ENCODE measurements at places on chromosomes 2 and 18.

- no peak for DNase-seq
- H3K27ac ChIP-seq = no peak overlapping the region
- H3K27me3 ChIP-seq = peaks cover 16% of the 10 kb centered on the region
- no peak overlapping the region for H3K4me3 ChIP-seq
Measured at GRCh38 chr2:111938392-111938791, 40.0 kb downstream of the MERTK start.

DNA sequence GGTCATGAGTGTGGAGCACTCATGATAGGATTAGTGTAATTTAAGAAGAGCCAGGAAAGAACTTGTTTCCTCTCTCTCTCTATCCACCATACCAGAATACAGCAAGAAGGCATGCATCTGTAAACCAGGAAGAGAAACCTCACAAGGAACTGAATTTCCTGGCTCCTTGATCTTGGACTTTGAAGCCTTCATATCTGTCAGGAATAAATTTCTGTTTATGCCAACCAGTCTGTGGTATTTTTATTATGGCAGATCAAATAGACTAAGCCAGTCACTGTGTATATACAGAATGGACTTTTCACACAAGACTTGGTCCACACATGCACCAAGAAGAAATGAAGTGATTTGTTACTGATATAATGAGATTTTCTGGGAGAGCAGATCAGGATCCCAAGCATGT lies 930.1 kb upstream of the TMEFF2 start:
- H3K27me3 ChIP-seq = no peaks in the 10 kb centered on the region
- no peaks in the 10 kb centered on the region for H3K4me1 ChIP-seq
- H3K36me3 ChIP-seq = no peaks in the 10 kb centered on the region
- H3K27ac ChIP-seq = no peak overlapping the region
- no peak for DNase-seq
- H3K4me3 ChIP-seq = no peak overlapping the region

DNA sequence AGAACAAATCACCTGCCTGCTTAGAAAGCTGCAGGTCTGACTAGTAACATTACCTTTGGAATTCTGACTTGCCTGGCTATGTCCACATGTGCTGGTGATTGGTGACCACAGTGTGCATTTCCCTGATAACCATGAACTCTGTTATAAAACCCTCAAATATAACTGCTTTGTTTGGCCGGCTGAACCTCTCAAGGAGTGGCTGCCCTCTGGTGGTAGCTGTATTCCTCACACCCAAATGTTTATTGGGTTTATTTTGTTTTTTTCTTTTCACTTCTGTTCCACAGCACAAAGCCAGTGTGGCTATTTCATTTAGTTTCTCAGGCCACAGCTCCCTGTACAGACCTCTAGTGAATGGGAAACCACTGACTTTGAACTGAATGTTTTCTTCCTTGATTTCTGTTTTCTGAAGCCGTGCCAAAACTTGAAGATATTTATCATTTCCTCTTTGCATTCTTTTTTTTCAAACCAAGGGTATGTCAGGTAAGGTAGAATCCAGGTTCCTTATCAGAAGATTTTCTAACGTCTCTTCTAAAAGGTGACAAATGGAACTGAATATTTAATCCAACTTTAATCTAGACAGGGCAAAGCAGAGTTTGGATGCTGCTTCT lies 549.0 kb upstream of the VRK2 start:
- H3K27ac ChIP-seq = no peak overlapping the region
- DNase-seq = peak; percentile 15
- no peaks in the 10 kb centered on the region for H3K4me1 ChIP-seq
- H3K36me3 ChIP-seq = no peaks in the 10 kb centered on the region

GRCh38 chr2:23777826-23778225 lies 149.1 kb downstream of the ATAD2B start:
- H3K27ac ChIP-seq = no peak overlapping the region
- DNase-seq = no peak
- H3K36me3 ChIP-seq = peaks cover 18% of the 10 kb centered on the region
- no peaks in the 10 kb centered on the region for H3K27me3 ChIP-seq

DNA sequence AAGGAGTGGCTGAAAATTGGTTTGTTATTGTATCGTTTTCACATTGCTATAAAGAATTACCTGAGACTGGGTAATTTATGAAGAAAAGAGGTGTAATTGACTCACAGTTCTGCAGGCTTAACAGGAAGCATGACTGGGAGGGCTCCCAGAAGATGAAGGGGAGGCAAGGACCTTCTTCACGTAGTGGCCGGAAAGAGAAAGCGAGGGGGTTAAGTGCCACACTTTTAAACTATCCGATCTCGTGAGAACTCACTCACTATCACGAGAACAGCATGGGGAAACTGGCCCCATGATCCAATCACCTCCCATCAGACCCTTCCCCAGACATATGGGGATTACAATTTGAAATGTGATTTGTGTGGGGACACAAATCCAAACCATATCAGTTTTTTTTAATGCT lies 81.6 kb downstream of the FBXO15 start:
- H3K27ac ChIP-seq = peak overlapping the region; percentile 43
- H3K27me3 ChIP-seq = peaks cover 6% of the 10 kb centered on the region
- H3K36me3 ChIP-seq = no peaks in the 10 kb centered on the region
- no peak for DNase-seq

DNA sequence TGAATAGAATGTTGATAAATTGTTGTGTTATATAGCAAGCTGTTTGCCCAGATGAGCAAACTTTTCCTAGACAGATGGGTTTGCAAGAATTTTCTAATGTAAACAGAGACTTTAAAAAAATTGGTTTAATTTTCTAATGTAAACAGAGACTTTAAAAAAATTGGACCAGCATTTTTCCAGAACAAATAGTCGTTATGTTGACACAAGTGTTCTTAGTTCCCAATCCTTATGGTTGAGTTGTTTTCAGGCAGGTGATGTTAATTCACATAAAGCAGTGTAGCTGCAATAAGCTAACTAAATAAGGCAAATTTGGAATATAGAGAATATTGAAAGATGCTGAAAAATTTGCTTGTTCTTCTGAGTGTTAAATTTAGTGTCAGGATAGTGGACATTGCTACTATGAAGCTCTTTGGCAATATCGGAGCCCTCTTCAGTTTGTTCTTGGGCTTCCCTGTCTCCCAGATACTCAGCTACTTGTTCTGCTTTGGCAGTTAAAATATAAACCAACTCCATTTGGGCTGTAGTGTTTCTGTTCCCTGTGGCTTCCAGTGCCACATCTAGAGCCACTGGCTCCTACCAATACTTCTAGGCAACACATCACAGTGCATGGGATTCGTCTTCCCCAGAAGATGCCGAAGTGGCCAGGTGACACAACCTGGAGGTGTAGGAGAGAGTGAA lies 105.7 kb downstream of the DYNAP start:
- H3K4me3 ChIP-seq = no peak overlapping the region
- no peaks in the 10 kb centered on the region for H3K4me1 ChIP-seq
- no peak overlapping the region for H3K27ac ChIP-seq
- H3K27me3 ChIP-seq = no peaks in the 10 kb centered on the region

- DNase-seq = no peak
- H3K27me3 ChIP-seq = peaks cover 34% of the 10 kb centered on the region
- peaks cover 7% of the 10 kb centered on the region for H3K4me1 ChIP-seq
- no peak overlapping the region for H3K27ac ChIP-seq
- no peak overlapping the region for H3K4me3 ChIP-seq
Measured at GRCh38 chr2:118858485-118859156, 11.2 kb upstream of the EN1 start.

GRCh38 chr2:64440843-64441242 lies 13.1 kb upstream of the LGALSL start:
- DNase-seq = no peak
- H3K27ac ChIP-seq = no peak overlapping the region
- H3K4me1 ChIP-seq = peaks cover 3% of the 10 kb centered on the region

- no peaks in the 10 kb centered on the region for H3K4me1 ChIP-seq
- no peaks in the 10 kb centered on the region for H3K27me3 ChIP-seq
- H3K4me3 ChIP-seq = no peak overlapping the region
- no peak overlapping the region for H3K27ac ChIP-seq
Measured at GRCh38 chr18:9281780-9282179, 52.8 kb upstream of the TWSG1 start.

GRCh38 chr2:181540421-181540820 lies 83.2 kb downstream of the ITGA4 start:
- no peaks in the 10 kb centered on the region for H3K27me3 ChIP-seq
- H3K4me1 ChIP-seq = no peaks in the 10 kb centered on the region
- H3K36me3 ChIP-seq = peaks cover 23% of the 10 kb centered on the region
- peak overlapping the region; percentile 3 for H3K27ac ChIP-seq
- DNase-seq = no peak
- no peak overlapping the region for H3K4me3 ChIP-seq

DNA sequence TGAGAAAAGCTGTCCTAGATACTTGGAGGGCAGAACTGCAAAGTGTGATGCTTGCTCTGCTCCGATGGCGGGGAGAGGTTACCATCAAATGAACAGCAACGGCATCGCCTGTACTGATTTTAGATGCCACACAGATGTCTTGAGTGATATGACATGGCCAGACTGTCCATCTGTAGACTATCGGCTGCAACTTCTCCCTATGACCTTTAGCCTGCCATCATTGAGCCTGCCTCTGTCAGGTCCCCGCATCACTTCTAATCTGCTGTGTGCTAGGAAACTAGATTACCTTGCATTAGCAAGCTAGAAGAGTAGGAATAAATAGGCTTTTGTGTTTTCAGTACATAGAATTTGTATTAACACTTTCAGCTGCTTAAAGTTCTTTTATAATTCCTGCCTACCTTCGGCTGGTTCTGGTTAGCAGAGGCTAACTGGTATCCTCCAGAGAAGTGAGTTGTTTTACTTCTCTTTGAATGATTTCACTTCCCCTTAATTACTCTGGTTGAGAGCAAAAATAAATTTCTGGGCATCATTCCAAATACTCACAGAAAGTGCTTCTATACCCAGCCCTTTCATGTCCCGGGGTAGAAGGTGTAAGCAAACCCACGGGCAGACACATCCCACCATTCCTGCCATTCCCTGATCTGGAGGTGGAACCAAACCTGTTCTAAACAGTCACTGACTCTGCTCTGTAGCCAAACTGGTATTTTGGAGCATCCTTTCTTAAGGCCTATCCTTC lies 24.0 kb downstream of the GAREM2 start:
- no peak overlapping the region for H3K4me3 ChIP-seq
- no peak for DNase-seq
- H3K4me1 ChIP-seq = peaks cover 4% of the 10 kb centered on the region
- H3K27ac ChIP-seq = no peak overlapping the region
- H3K36me3 ChIP-seq = peaks cover 52% of the 10 kb centered on the region

GRCh38 chr18:11864471-11864870 lies 13.3 kb downstream of the CHMP1B start:
- no peak for DNase-seq
- no peak overlapping the region for H3K4me3 ChIP-seq
- peaks cover 11% of the 10 kb centered on the region for H3K27me3 ChIP-seq
- no peaks in the 10 kb centered on the region for H3K36me3 ChIP-seq
- no peak overlapping the region for H3K27ac ChIP-seq

DNA sequence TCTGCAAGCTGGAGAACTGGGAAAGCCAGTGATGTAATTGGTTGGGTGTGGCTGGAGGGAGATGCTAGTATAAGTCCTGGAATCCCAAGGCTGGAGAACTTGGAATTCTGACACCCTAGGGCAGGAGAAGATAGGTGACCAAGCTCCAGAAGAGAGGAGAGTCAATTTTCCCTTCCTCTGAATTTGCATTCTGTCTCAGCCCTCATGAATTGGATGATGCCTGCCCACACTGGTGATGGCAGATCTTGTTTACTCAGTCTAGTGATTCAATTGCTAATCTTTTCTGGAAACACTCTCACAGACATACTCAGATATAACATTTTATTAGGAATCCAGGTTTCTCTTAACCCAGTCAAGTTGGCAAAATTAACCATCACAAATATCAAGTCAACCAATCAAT lies 287.2 kb downstream of the RDH14 start:
- no peaks in the 10 kb centered on the region for H3K27me3 ChIP-seq
- H3K27ac ChIP-seq = no peak overlapping the region
- no peaks in the 10 kb centered on the region for H3K4me1 ChIP-seq
- DNase-seq = no peak
- no peaks in the 10 kb centered on the region for H3K36me3 ChIP-seq
- H3K4me3 ChIP-seq = no peak overlapping the region

- DNase-seq = no peak
- H3K27ac ChIP-seq = no peak overlapping the region
- H3K36me3 ChIP-seq = peaks cover 8% of the 10 kb centered on the region
- peaks cover 2% of the 10 kb centered on the region for H3K27me3 ChIP-seq
- peaks cover 4% of the 10 kb centered on the region for H3K4me1 ChIP-seq
- H3K4me3 ChIP-seq = no peak overlapping the region
Measured at GRCh38 chr18:26470011-26470637, 78.2 kb downstream of the KCTD1 start.

GRCh38 chr2:113876503-113877387 lies 13.1 kb upstream of the ACTR3 start:
- H3K4me1 ChIP-seq = peaks cover 21% of the 10 kb centered on the region
- H3K27ac ChIP-seq = no peak overlapping the region
- H3K4me3 ChIP-seq = no peak overlapping the region
- peaks cover 10% of the 10 kb centered on the region for H3K36me3 ChIP-seq
- H3K27me3 ChIP-seq = no peaks in the 10 kb centered on the region

DNA sequence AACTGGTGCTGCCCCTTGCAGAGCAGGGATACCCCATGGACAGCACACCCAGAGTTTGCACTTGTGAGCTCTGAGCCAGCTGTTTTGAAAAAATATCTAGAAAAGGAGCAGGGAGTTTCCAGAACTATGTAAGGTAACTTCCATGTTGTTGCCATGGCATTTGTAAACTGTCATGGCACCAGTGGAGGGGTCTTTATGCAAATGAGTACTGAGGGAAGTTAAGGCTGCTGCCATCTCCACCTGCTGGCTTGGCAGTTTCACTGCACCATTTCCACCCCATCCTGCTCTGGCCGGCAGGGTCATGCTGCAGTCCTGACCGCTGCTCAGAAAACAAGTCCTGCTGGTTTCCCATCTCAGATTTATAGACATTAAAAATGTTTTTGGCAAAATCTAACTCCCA lies 52.3 kb upstream of the SNTG2 start:
- H3K4me1 ChIP-seq = no peaks in the 10 kb centered on the region
- no peaks in the 10 kb centered on the region for H3K36me3 ChIP-seq
- H3K4me3 ChIP-seq = no peak overlapping the region
- H3K27ac ChIP-seq = no peak overlapping the region

DNA sequence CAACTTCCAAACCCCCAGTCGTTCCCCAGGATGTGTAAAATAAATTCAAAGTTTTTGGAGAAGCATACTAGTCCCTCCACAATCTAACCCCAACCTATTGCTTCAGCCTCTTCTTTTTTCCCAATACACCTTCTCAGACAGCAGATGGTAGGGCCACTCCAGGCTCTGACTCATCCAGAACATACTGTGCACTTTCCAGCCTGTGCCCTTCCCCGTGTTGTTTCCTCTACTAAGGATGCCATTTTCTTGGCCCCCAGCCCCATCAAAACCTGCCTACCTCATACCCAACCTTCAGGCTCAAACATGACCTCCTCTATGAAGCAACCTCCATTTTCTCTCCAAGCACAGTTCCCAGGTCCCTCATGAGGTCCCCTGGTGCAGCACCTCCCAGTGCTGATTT lies 669.3 kb downstream of the BCL11A start:
- no peak overlapping the region for H3K4me3 ChIP-seq
- H3K36me3 ChIP-seq = no peaks in the 10 kb centered on the region
- no peak overlapping the region for H3K27ac ChIP-seq
- H3K27me3 ChIP-seq = peaks cover 2% of the 10 kb centered on the region

DNA sequence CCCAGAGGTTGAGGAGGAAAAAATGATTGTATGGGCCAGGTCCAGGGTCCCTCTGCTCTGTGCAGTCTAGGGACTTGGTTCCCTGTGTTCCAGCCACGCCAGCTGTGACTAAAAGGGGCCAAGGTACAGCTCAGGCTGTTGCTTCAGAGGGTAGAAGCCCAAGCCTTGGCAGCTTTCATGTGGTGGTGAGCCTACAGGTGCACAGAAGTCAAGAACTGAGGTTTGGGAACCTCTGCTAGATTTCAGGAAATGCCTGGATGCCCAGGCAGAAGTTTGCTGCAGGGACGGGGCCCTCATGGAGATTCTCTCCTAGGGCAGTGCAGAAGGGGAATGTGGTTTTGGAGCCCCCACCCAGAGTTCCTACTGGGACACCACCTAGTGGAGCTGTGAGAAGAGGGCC lies 10.6 kb upstream of the MBP start:
- peaks cover 25% of the 10 kb centered on the region for H3K4me1 ChIP-seq
- peaks cover 6% of the 10 kb centered on the region for H3K36me3 ChIP-seq
- no peak overlapping the region for H3K27ac ChIP-seq
- no peaks in the 10 kb centered on the region for H3K27me3 ChIP-seq

Measured in memory B cell (primary cell).